ENCODE measurements at places on chromosomes 5 and 9.
A peak's percentile ranks its signal among the peaks of the same experiment; 100 is the strongest.

DNA sequence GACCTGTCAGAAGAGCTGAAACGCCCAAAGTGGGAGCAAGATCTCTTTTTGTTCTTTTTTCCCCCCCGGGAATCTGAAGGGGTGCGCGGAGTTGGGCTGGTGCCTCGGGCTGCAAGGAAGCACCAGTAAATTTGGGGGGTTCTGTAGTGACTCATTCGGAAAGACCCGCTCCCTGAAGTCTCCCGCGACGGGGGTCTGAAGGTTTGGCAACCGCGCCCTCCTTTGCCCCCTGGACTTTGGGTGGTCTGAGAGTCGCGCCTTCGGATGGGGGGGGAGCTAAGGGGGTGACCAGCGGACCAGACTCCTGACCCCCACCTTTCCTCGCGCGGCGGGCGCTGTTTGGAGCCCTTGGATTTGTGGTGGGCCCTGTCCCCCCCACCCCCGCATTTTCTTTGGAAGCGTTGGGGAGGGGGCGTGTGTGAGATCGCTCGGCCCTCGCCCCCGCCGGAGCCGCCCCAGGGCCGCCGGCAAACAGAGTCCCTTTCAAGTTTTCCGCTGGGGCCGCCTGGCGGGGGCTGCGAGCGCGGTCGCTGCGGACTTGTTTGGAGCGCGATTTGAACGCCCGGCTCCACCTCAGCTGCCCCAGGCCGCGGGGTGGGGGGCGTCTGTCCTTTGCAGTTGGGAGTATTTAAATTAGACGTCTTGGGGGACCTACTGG lies 2.0 kb downstream of the CXXC5 start:
- DNase-seq, result no peak

GRCh38 chr9:111016426-111017045 lies 21.7 kb downstream of the LPAR1 start:
- DNase-seq, result no peak

DNA sequence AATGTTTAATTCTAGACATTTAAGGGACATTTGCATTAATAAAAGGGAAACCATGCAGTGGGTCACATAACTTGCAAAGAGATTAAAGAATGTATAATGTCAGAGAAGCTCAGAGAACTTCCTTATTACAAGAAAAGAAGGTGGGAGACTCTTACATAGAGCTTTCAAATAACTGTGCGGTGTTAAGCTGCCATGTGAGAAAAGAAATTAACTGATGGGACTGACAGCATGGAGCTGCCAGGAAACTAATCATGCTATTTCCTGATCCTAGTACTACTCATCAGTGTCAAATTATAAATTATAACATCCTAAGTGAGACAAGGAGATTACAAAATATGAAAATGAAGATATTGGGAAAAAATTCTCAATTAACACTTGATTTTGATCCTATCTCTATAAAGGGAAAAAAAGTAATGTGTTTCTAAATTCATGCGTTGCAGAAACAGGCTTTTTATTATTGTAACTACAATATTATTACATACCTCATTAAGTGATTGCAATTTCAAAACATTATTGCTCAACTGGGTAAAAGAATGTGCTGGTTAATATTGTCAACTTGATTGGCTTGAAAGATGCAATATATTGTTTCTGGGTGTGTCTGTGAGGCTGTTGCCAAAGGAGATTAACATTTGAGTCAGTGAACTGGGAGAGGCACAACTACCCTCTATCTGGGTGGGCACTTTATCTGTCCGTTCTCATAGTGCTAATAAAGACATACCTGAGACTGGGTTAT lies 609.5 kb upstream of the NUDT12 start:
- DNase-seq, result no peak

DNA sequence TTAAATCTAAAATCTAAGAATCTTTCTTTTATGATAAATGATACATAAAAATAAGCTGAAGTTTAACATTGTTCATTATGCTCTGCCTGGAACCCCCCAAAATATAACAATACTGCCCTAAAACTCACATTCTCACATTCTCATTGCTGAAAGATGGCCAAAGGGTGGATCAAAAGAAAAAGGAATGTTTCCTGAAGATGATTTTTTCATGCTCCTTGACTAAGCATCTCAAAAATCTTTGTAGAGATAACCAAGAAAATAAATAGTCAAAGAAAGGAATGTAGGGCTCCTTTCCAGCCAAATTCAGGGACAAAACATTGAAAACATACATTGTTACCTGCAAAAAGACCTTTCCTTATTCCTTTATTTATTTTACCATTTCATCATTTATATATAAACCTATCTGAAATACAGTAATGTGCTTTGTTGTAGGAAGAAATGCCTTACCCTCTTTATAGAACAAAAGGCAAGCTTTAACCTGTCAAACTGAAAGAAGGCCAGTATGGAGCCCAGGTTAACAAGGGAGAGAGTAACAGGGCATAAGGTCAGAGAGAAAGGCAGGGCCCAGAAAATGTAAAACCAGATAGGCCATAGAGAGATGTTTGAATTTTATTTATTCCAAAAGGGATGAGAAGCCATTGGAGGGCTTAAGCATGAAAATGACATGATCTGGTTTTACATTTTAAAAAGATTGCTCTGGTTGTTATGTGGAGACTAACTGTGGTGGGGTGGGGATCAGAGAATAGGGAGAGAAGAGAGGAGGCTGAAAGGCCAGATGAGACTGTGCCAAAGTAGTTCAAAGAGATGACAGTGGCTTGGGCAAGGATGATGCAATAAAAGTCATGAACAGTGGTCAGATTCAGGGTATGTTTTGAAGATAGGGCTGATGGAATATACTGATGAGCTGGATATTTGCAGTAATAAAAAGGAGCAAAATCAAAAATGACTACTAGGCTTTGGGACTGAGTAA lies 37.3 kb upstream of the CDK5RAP2 start:
- DNase-seq, result no peak

DNA sequence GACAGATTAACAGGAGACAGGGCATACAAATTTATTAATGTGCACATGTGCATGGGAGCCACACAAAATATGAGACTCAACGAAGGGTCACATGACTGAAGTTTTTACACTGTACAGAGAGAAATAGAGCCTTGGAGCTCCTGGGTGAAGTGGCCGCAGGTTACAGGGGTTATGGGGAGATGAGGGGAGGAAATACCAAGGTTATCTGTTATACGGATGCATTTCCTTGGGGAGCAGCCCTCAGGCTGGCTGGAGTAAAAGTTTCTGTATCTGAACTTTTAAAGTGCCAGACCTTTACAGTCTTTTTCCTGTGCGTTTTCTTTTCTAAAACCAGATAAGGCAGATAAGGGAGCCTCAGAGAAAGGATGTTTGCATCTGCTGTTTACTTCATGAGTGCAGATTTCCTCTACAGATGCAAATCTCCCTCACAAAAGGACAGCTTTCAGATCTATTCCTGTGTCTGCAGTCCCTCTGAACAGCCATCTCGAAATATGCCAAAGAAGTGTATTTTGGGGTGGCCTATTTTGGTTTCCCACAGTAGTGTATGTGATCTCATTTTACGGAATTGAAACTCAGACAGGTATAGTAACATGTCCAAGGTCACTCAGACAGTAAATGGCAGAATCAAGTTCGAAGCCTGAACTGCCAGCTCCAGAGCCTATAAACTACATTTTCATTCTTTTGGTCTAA lies 139.3 kb upstream of the FBXL17 start:
- no peak for DNase-seq

- DNase-seq, result peak; percentile 62
Measured at GRCh38 chr9:96619491-96620180, at the start of gene CDC14B. Gene CDC14B (minus strand): TSS chr9:96619843. CDS start chr9:96619378, 465 bp downstream.

DNA sequence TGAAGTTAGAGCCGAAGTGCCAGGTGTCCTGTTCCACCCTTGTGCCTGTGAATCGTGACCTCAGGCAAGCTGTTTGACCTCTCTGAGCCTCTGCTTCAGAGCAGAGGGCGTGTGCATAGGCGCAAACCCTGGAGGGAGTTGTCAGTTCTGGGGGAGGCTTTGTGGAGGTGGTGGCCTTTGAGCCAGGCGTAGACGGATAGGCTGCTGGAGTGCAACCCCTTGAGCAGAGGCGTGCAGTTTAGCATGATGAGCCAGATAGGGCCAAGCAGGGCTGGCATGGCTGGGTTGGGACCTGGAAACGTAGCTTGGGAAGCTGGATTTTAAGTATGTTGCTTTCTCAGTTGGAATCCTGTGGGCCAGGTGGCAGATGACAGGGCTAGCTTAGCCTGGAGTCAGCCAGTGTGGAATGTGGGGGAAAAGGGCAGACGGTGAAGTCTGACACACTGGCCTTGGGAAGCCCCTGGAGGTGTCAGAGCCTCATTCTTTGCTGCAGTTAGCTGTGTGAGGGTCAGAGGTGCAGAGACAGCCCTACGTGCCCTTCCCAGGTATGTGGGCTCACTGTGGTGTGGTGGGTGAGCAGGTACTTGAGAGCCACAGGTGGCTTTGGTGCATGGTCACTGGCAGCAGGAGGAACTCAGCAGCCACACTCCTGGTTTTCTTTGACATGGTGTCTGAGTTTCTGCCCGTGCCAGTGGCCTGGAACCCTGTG lies 93.4 kb downstream of the DAB2IP start:
- DNase-seq, result no peak

- no peak for DNase-seq
Measured at GRCh38 chr5:26802944-26803343, 235.4 kb downstream of the CDH9 start.

DNA sequence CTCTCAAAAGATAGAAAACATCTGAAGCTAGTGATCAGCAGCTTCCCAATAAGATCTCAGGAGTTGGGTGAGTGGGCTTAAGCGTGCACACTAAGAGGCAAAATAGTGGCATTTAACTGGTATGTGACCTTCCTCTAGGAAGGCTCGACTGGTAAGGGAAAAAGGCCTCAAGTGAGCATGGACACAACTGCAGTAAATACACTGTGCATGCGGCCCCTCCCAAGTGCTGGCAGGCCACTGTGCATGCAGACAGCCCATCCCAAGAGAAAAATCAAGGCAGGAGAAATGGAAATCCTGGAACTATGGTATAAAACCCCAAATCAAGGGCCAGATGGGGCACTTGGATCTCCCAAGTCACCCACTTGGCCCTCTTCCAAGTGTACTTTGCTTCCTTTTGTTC lies 112.7 kb downstream of the SMC2 start:
- no peak for DNase-seq

- DNase-seq, result no peak
Measured at GRCh38 chr9:133448487-133448972, 11.2 kb upstream of the CACFD1 start.

GRCh38 chr5:59922220-59922619 lies 28.7 kb upstream of the PDE4D start:
- DNase-seq, result no peak

GRCh38 chr9:20722221-20722620 lies 38.2 kb downstream of the FOCAD start:
- no peak for DNase-seq

GRCh38 chr9:110197330-110198187 lies 10.4 kb downstream of the C9orf152 start:
- DNase-seq, result no peak

- no peak for DNase-seq
Measured at GRCh38 chr9:70049672-70050271, 6.1 kb downstream of the MAMDC2 start.

GRCh38 chr5:124806373-124807077 lies 60.1 kb upstream of the ZNF608 start:
- DNase-seq, result peak; percentile 96

DNA sequence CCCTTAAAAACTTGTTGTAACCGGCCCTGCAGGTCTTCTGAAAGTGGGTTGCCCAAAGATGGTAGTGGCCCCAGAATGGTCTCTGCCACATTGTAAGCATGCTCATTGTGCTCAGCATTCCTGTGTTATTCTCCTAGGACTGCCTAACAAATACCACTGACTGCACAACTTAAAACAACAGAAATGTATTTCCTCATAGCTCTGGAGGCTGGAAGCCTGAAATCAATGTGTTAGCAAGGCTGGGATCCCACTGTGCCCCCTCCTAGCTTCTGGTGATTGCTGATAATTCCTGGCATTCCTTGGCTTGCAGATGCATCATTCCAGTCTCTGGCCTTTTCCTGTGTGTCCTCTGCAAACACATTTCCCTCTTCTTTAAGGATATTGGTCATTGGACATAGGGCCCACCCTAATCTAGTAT lies 3.4 kb upstream of the GCNT4 start:
- no peak for DNase-seq

- DNase-seq, result no peak
Measured at GRCh38 chr9:111863636-111864035, 33.0 kb upstream of the UGCG start.

GRCh38 chr5:140801494-140801841 lies 611 bp downstream of the PCDHA3 start:
- DNase-seq, result no peak

DNA sequence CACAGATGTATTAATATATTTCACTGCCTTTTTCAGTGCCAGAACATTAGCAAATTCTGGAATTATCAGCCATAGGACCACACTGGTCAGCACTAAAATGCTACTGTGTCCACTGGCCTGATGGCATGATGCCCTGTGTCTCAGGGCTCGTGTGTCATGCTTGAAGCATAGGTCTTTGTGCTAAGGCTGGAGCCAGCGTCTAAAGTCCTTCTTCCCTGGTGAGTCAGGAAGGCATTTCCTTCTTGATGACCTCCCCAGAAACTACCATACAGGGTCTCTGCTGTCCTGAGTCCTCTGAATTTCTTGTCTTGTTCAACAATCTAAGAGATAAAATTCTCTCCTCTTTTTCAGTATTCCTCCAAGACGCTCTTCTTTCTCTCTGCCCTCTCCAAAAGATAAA lies 489.9 kb downstream of the PSAT1 start:
- DNase-seq, result no peak

GRCh38 chr9:3329361-3329760 lies 196.4 kb downstream of the RFX3 start:
- no peak for DNase-seq

GRCh38 chr5:181221792-181222629 lies 1.1 kb upstream of the TRIM41 start:
- no peak for DNase-seq

- DNase-seq, result no peak
Measured at GRCh38 chr5:147382776-147383175, 127.1 kb downstream of the DPYSL3 start.

DNA sequence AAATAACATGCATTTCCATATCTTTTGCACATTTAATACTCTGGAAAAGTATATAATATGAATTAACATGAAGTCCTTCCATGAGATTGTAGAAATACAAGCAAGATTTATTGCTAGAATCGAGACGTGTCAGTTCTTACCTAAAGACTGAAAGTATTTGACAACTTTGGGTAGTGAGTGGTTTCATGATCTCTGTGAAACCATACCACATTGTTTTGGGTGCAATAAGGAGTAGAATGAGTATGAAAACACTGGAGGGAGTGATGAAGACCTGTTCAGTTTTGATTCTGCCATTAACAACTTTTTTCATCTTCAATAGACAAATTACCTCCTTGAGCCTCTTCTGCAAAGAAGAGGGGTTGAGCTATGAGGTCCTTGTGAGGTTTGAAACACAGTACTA lies 133.7 kb downstream of the NUDT12 start:
- no peak for DNase-seq

- no peak for DNase-seq
Measured at GRCh38 chr5:98474782-98475181, 298.7 kb upstream of the RGMB start.

- no peak for DNase-seq
Measured at GRCh38 chr5:17816944-17817343, 182.7 kb downstream of the TAF11L14 start.

GRCh38 chr5:16799796-16800195 lies 136.3 kb downstream of the MYO10 start:
- peak; percentile 37 for DNase-seq

Data from DMS 273 treated with DMSO at 0.1 percent for 48 hours (cell line).